ENCODE measurements at places on chromosomes 2 and 18.

- no peak for DNase-seq
These were observed 180.0 kb upstream of the MMADHC start for GRCh38 chr2:149767516-149767974.

DNA sequence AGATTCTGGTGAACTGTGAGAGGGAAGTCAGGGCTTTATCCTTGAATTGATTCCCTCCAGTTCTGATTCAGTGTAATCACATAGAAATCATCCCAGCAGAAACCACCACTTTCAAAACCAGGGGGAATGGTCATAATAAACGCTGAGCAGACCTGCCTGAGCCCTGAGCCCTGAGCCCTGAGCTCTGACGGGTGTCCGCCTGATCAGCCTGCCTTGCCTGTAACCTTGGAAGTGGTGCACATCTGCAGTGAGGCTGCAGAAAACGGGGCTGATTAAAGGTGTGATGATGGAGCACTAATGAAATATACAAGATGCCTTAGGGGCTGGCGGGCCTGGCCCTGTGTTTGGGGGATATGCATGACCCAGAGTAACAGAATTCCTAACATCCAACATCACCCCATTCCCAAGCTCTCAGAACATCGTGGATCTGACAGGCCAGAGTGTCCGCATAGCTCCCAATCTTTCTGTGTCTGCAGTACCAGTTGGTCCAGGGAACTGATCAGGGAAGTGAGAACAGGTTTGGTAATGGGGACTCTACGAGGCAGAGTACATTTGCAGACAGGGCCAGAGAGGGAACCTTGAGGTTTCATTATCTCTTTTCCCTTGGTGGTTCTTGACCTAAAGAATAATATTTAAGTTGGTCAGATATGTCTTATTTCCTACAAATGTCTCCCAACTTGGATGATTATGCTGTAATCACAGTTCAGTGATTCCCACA lies 37.8 kb downstream of the KCTD18 start:
- DNase-seq, result no peak

DNA sequence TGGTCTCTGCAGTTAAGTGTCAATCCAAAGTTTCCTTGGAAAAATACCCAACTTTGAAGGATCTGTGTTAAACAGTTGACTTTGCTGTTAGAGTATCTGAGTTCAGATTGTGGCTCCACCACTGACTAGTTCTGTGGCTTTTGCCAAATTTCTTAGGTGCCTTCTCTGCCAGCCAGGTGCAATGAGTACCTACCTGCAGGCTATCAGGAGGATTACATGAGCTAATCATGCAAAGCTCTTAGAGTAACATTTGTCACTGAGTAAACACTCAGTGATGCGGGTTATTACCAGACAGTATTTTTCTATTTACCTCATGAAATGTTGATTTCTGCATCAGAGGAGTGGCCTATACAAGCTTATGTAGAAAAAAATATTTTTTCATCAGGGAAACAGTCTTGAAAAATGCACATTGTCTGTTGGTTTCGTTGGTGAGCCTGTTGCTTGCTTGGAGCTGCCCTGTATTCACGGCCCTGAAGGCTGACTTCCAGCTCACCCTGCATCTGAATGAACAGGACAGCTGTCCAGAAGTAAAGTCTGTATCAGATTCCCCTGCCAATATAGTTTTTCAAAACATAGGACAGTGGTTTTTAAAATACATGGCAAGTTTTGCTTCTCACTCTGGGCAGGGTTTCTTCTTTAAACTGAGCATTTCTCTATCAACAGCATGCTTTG lies 235.1 kb downstream of the CDCA7 start:
- no peak for DNase-seq

DNA sequence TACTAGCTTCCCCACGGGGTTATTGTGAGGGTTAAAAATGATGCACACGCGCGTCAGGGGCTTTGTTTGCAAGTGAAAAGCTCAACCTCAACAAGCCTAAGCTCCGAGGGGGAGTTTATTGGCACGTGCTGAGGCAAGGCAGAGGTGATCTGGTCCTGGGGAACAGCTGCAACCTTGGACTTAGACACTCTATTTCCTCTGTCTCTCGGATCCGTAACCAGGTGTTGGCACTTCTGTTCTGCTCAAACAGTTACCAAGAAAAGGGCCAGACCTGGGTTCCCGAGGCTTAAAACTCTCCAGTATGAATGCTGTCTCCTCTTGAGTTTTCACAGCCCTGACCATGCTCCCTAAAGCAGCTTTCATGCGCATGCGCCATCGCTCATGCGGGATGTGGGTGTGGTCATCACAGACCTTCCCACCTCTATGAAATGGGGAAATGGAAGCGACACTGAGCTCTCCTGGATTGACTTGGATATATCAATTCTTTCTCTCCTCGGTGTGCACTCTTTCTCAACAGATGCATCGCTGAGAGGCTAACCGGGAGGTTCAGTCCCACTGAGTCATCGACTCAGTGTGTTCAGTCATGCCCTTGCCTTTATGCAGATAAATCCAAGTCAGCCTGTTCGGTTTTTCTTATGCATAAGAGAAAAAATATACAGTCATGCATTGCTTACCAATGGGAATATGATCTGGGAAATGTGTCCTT lies 19.9 kb upstream of the RAB31 start:
- no peak for DNase-seq

GRCh38 chr2:2306878-2307277 lies 24.2 kb downstream of the MYT1L start:
- no peak for DNase-seq

- DNase-seq, result no peak
These were observed 291.6 kb upstream of the FAM98A start for GRCh38 chr2:33890686-33891085.

- DNase-seq, result no peak
These were observed 27.1 kb upstream of the PTMA start for GRCh38 chr2:231680992-231681852.

DNA sequence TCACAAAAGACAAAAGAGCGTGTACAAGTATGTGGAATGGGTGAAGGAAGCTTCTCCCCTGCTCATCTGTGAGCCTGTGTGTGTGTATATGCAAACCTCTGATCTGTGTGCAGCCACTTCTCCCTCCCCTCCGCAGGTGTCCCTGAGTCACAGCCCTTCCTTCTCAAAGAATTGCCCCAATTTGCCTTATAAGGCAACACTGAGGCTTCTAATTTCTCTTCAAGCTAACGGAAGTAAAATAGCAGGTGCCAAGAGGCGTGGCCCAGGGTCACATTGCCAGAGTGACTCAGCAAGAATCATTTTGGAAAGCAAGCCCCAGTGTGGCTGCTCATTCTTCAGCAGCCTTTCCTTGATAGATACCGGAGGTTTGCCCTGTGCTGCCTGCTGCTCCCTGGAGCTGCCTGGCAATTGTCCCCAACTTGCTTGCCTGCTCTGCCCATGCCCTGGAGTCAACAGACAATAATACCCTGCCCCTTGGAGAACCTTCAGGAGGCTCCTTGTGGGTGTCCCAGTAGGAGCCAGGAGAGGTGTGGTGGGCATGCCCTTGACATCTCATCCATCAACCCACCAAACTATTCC lies 37.3 kb upstream of the BMP10 start:
- peak; percentile 63 for DNase-seq

DNA sequence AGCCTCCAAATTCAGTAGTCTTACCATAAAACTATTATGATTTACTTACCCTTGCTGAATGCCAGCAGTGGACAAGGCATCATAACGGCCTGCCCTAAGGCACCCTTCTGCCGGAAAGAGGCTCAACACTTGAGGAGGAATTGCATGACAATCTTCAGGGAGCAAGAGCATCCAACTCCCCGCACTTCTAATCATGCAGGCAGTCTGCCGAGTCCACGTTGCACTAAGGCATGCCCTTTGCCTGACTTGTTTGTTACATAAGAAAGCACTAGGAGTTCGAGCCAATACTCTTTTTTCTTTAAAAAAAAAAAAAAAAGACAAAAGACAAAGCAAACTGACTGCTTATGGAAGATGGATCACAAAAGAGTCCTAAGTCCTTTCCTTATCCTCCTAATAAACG lies 17.9 kb upstream of the SPTBN1 start:
- no peak for DNase-seq

DNA sequence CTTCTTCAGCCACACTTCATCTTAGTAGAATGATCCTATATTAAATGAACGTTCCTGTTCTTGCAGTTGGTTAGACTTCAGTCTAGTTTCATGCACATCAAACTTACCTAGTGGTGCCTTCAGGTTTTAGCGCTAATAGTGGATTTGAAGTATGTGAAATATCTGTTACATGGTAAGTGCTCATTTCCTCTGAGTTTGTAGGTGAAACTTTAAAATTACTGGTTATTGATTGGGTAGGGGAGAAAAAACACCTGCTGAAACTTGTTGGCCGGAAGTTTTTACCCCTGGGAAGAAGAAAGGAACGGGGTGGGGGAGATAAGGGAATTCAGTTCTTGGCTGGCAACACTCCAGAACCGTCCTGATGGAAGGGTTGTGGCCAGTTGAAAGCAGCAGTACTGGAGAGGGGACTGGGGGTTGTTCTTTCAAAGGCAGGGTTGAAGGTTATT lies 112.8 kb downstream of the SPTBN1 start:
- DNase-seq, result no peak

GRCh38 chr2:224060783-224061482 lies 21.8 kb upstream of the SERPINE2 start:
- no peak for DNase-seq

- no peak for DNase-seq
These were observed 213.4 kb upstream of the CCDC150 start for GRCh38 chr2:196426122-196426521.

GRCh38 chr2:237026981-237027711 lies 58.5 kb upstream of the COPS8 start:
- DNase-seq, result peak; percentile 3

DNA sequence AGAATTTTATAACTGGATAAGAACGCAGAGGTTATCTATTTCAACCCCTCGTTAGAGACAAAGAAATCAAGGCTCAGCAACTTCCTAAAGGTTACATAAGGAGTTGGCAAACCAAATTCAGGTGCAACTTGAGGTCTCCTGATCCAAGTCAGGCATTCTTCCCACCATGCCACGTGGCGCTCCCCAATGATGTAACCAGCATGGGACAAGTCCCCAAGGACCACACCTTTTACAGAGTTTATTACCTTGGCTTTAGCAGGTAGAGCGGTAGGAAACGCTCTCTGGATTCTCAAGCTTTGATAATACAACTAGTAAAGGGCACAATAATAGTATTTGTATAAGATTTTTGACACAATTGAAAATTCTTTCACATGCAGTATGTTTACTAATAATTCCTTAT lies 26.7 kb upstream of the MBOAT2 start:
- no peak for DNase-seq

- no peak for DNase-seq
These were observed 27.9 kb downstream of the PIEZO2 start for GRCh38 chr18:11121443-11121849.

DNA sequence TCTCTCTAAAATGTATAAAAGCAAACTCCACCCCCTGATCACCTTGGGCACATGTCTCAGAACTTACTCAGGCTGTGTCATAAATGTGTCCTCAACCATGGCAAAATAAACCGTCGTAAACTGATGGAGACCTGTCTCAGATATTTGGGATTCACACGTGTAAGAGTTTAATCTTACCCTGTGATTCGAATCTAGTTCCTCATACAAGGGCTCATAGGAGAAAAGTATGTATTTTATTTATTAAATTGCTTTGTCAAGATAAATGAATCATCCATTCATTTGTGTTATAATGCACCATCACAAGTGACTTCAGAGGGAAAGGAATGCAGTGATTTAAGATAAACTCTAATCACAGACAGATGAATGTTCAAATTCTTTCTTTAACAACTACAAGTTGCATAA lies 712.5 kb upstream of the LRATD1 start:
- DNase-seq, result no peak

DNA sequence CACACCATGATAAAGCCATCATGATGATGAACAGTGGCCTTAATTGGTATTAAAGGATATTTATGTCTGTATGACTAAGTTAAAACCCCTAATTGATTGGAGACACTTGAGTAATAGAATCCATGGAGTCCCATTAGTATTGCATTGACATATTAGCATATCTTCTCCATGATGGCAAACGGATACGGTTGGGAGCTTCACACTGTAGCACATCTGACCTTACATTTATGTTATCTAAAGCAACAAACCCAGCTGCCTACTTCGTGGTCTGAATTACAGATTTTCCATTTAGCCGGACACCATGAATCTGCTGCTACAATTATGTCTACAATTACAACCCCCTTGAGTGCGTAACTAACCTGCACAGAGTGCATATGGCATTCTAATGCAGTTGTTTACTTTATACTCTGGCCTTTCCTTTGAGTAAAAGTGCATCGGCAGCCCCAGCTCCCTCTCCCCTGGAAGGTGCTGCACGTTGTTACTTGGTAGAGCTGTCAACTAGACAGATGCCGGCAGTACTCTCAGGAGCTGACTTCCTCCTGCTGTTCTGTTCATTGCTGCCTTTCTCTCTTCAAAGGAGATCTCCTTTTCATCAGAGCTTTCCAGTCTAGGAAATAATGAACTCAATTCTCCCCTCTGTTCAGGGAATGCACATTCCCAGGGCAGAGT lies 92.1 kb downstream of the LRRC30 start:
- no peak for DNase-seq

DNA sequence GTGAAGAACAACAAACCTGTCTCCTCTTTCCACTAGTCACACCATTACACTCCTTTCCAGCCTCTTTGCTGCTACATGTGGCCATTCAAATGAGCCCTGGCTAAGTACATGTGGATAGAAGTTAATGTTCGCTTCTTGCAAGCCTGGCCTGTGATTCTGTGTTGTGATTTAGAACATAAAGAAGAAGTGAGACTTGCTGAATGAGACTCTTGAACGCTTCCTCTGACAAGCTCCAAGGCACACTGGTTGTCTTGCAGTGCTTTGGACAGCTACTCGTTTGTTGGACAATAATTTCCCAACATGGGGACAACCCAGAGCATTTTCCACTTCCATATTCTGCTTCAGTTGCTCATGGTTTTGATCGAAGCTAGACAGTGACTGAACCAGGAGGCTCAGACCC lies 57.3 kb downstream of the CCDC74A start:
- no peak for DNase-seq

- DNase-seq, result no peak
These were observed 76.6 kb downstream of the KIAA1328 start for GRCh38 chr18:36905571-36905970.

GRCh38 chr2:72131916-72132841 lies 15.5 kb downstream of the CYP26B1 start:
- no peak for DNase-seq

- no peak for DNase-seq
These were observed 17.5 kb downstream of the DNAJC10 start for GRCh38 chr2:182733572-182733971.

- DNase-seq, result no peak
These were observed 449 bp upstream of the ATRAID start for GRCh38 chr2:27211241-27211942.

- no peak for DNase-seq
These were observed 70.6 kb upstream of the KLF7 start for GRCh38 chr2:207236156-207236935.
